Stimulated activated CD8-positive, alpha-beta memory T cell treated with anti-CD3 and anti-CD28 coated beads, Interleukin-7, amount 100 ng/mL, for 1 hour (primary cell): ENCODE measurements at places on chromosomes 11 and 22.

GRCh38 chr11:132941761-132942160 is 590.5 kb downstream of the OPCML start:
- DNase-seq, result no peak

GRCh38 chr11:72209101-72209500 is 7.5 kb upstream of the FOLR2 start:
- DNase-seq, result no peak

- DNase-seq, result no peak
These were observed 15.7 kb upstream of the RASL10A start for GRCh38 chr22:29331213-29331612.

- DNase-seq, result no peak
These were observed 17.6 kb upstream of the GRK2 start for GRCh38 chr11:67248653-67249052.

DNA sequence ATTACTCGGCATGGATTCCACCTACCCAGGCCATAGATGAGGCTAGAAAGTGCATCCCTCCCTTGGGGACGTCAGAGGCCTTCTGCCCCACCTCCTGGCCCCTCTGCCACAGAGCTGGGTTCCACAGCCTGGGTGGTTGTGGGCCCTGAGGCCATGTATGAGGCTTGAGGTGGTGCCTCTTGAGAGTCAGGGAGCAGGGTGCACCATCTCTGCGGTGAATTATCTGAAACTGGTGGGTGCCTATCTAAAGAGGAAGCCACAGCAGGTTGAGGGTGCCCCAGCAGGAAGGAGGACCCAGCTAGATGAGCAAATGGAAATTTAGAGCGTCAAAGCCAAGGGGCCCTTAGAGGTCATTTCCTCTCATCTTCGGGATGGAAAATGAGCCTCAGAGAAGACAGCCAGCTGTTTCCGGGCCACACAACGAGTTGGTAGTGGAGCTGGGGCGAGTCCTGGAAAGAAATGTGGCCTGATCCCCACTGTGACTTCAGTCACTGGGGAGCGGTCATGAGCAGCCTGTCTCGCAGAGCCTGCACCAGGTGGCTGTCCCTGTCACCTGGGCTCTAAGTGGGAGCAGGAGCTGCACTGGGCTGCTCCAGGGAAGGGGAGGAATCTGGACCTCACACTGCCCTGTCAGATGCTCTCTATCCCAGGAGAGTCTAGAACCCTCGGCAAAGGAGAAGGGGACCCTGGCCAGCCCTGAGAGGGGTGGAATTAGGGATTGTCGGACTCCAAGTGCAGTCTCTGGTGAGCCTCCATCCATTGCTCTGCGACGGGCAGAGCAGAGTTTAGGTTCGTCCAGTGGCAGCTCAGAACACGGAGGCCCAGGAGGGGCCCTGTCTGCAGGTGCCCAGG is 7.3 kb downstream of the ADORA2A start:
- peak; percentile 51 for DNase-seq

- no peak for DNase-seq
These were observed 192.1 kb downstream of the MN1 start for GRCh38 chr22:27609451-27609888.

DNA sequence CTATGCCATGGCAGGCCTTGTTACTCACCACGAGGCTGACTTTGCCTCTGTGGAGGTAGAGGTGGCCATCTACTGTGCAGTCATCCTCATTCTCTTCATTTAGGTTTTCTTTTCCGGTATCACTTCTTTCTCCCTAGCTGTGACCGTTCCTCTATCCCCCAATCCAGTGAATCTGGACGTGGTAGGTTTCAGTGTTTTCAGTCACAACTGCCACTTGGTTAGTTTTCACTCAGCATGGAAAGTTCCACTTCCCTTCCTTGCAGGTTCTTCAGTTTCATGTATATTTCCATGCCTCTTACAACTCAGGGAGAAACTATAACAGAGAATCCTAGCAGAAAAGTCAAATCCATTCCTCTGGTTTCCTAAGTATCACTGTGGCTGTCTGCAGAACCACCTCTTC is 1.9 kb downstream of the HPS4 start:
- DNase-seq, result no peak

- no peak for DNase-seq
These were observed 135.3 kb downstream of the KIF18A start for GRCh38 chr11:27972522-27973170.

- DNase-seq, result peak; percentile 80
These were observed at the start of gene FTH1 for GRCh38 chr11:61967116-61967923. Gene FTH1, minus strand, starts transcription at chr11:61967634. Its CDS starts 209 bp downstream, at chr11:61967425.
